ENCODE measurements at places on chromosomes 16 and 17. TPM values are rescaled to one million over a fixed set of nuclear protein-coding genes. Genes with fewer than 3 reads are reported as not detected.

The TMEM97 gene
- total RNA-seq: 7.6 TPM

- no peak for DNase-seq
Observed at GRCh38 chr17:27512031-27512430, 55.8 kb downstream of the KSR1 start.

The SERPINF2 gene
- total RNA-seq: 0.87 TPM

The SOX9 gene
- total RNA-seq: 40.2 TPM

The SALL1 gene
- not detected for total RNA-seq

GRCh38 chr17:7260651-7261378 lies 1.5 kb downstream of the CLDN7 start:
- peak; percentile 47 for DNase-seq

DNA sequence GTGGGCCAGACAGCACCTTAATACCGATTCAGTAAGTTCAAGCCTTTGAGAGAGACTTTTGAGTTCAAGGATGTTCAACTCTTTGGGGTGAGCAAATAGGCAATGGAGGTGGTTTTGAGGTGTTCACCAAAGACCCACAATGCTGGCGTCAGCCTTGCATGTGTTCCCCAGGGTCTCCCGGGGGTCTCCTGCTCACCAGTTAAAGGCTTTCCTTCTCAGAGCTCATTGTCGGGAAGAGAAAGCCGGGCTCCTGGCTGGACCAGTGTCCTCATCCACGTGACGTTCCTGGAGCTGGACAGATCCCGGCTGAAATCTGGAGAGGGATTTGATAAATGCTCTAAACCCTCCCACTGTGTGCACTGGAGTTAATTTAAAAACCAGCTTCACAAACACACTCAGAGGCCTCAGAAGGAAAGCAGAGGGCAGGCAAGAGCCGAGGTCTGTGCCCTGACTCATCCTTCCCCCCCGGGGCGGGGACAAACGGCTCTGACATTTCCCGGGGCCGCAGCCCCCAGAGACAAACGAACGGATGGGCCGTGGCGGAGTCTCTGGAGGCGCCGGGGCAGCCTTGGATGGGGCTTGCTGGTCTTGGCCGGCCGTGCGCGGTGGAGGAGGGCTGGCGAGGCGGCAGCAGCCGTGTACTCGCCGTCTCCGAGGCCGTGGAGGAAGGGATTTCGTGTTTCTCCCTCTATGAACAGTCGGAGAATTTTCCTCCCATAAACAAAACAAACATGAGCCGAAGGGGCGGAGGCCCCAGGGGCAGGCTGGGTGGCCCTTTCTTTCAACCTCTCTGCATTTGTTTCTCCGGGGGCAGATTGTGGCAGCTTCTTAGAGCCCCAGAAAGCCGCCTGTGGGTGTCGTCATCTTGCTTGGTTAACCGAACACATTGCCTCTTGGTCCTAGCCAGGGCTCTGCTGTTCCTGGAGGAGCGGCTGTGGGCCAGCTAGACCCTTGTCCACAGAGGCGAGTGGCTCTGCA lies 94.2 kb downstream of the NTN1 start:
- DNase-seq: peak; percentile 27

DNA sequence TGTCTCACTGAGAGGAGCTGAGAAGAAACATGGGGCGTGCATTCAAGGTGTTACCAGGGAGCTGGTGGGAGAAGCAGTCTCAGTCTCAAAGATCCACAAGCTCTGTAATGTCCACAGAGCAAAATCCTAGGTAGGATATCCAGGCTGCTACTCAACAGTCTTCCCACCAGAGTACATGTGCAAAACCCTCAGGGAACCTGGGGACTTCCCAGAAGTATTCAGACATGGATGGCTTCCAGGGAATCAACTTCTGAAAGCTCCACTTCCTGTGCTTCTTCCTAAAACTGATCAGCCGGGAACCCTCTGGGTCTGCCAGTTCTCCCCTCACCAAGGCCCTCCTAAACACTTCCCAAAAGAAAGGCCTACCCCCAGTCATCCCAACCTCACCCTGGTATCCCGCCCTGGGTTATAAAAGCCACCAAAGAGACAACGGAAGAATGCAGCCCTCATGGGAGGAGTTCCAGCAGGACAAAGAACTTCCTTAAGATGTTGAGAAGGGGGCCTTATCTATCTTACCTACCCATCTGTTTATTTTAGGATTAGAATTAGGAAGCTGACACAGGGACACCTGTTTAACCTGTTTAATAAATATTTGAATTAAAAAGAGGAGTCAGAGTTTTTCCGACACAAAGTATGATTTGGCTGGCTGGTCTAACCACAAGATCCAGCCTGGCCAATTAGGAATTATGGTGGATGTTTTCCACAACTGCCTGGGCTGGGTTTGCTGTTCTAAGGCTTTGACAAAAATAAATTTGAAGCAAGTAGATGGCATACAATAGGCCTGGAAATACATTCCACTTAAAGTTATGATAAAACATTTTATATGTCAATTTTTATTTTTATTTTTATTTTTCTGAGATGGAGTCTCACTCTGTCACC lies 37.0 kb downstream of the CUEDC1 start:
- no peak for DNase-seq

DNA sequence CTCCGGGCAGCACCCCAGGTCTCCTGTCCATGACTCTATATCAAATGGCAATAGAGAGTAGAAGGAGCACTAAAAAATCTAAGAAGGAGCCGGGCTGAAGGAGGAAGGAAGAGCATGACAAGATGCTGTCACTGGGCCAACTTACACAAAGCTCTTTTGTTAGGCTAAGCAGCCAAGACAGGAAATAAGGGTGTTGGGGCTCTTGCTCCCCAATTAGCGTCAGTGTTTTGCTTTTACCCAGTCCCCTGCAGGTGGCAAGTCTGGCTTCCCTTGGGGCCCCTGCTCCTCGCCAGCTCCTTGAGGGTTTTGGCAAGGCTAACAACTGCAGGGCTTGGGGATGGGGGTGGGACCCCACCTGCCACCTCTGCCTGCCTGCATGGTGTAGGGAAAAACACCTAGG lies 120.5 kb downstream of the CCT6B start:
- no peak for DNase-seq

The CLCN7 gene
- total RNA-seq: 62.9 TPM

The RASD1 gene
- total RNA-seq: 61.7 TPM

GRCh38 chr17:50330151-50330775 lies 15.7 kb upstream of the XYLT2 start:
- DNase-seq: no peak

The KRTAP2-3 gene
- total RNA-seq: not detected

All from stomach (tissue), 19 donors.